Lung microvascular endothelial cell (primary cell): ENCODE measurements at places on chromosomes 1 and 21. TPM values are rescaled to one million over a fixed set of nuclear protein-coding genes. Genes with fewer than 3 reads are reported as not detected.

WDR77 gene
- total RNA-seq: 29.8 and 34.0 TPM in 2 replicates

PODN gene
- under 0.01 and 0.22 TPM in 2 replicates for total RNA-seq

OR10Z1 gene
- not detected in 2 replicates for total RNA-seq

C1orf146 gene
- total RNA-seq: not detected in 2 replicates

CDC42 gene
- 227 and 372 TPM in 2 replicates for total RNA-seq

LRRC38 gene
- total RNA-seq: 0.22 and 0.40 TPM in 2 replicates

UBXN10 gene
- under 0.01 TPM in 1 of 2 replicates, not detected in the other for total RNA-seq

HCRTR1 gene
- total RNA-seq: 1.5 and 5.4 TPM in 2 replicates

RAD54L gene
- 0.79 and 2.2 TPM in 2 replicates for total RNA-seq

SPRR1A gene
- not detected in 2 replicates for total RNA-seq

MAP1LC3C gene
- total RNA-seq: under 0.01 TPM in 1 of 2 replicates, not detected in the other

DENND2C gene
- 2.6 and 3.2 TPM in 2 replicates for total RNA-seq

HENMT1 gene
- 0.87 and 1.6 TPM in 2 replicates for total RNA-seq

KRTAP19-3 gene
- not detected in 2 replicates for total RNA-seq

TSPEAR gene
- under 0.01 TPM in 2 replicates for total RNA-seq

ELAPOR1 gene
- total RNA-seq: under 0.01 and 0.22 TPM in 2 replicates

ADPRS gene
- total RNA-seq: 26.4 and 38.1 TPM in 2 replicates

KLF18 gene
- not detected in 2 replicates for total RNA-seq

LRRC71 gene
- under 0.01 TPM in 2 replicates for total RNA-seq

CD48 gene
- not detected in 2 replicates for total RNA-seq

NFASC gene
- total RNA-seq: under 0.01 TPM in 2 replicates

TNFRSF1B gene
- total RNA-seq: 3.8 and 8.7 TPM in 2 replicates

ARTN gene
- total RNA-seq: not detected in 2 replicates

TLR5 gene
- total RNA-seq: under 0.01 and 0.20 TPM in 2 replicates

SLC9C2 gene
- total RNA-seq: not detected in 2 replicates

EPHA10 gene
- total RNA-seq: not detected in 2 replicates

RNF186 gene
- not detected in 2 replicates for total RNA-seq

SPRR4 gene
- total RNA-seq: not detected in 2 replicates

CD164L2 gene
- not detected in 2 replicates for total RNA-seq

TEDDM1 gene
- total RNA-seq: not detected in 2 replicates

ATP6V0B gene
- total RNA-seq: 110 and 164 TPM in 2 replicates

CASQ1 gene
- total RNA-seq: not detected in 2 replicates

PGLYRP3 gene
- total RNA-seq: not detected in 2 replicates

FCMR gene
- total RNA-seq: not detected in 2 replicates

ZFP69B gene
- total RNA-seq: 0.60 and 0.65 TPM in 2 replicates

KRTAP7-1 gene
- total RNA-seq: not detected in 2 replicates

FAM78B gene
- under 0.01 and 0.40 TPM in 2 replicates for total RNA-seq

LCE1E gene
- total RNA-seq: not detected in 2 replicates

PTPRU gene
- 1.8 and 2.6 TPM in 2 replicates for total RNA-seq

RHBDL2 gene
- total RNA-seq: not detected in 2 replicates
